NCI-H1105 (cell line): ENCODE measurements at places on chromosomes 5 and 9.
A peak's percentile ranks its signal among the peaks of the same experiment; 100 is the strongest.

GRCh38 chr9:122562134-122562760, 9.3 kb downstream of the OR1N2 start:
- DNase-seq, result no peak

- DNase-seq, result no peak
Measured at GRCh38 chr5:62708481-62709325, 130.1 kb downstream of the LRRC70 start.

- DNase-seq, result no peak
Measured at GRCh38 chr5:177320879-177321278, 9.2 kb upstream of the MXD3 start.

- DNase-seq, result no peak
Measured at GRCh38 chr5:143862271-143862670, 50.3 kb downstream of the HMHB1 start.

DNA sequence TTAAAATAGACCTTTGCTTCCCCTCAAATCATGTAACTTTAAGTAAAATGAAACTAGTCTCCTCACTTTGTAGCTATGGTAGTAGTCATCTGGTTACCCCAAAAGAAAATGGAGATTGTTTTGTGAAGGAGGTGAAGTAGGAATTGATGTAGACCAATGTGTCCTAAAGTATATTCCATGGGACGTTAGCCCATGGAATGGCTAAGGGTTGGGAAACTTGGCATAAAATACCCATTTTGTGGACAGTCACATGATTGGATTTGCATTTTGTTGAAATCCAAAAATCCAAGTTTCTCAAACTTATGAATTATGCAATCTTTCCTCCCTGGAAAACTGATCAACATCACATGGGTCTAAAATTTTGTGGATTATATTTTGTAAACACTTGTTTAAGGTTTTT, 290.6 kb downstream of the OSTF1 start:
- DNase-seq, result no peak

DNA sequence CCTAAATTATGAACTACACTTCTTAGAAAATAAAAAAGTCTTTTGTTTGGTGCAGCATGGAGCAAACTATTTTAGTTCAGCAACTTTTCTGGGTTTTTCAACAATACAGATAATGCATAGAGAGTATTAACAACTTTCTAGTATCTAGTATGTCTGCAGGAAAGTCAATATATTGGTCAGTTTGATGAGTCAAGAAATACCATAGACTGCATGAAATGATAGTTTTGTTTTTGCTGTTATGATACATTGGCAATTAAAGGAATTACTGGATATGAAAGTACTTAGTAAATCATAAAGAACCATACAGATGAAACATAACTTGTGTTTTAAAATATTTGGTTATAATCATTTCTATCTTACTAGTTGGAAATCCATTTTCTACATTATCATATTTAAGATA, 173.5 kb downstream of the GIN1 start:
- no peak for DNase-seq

DNA sequence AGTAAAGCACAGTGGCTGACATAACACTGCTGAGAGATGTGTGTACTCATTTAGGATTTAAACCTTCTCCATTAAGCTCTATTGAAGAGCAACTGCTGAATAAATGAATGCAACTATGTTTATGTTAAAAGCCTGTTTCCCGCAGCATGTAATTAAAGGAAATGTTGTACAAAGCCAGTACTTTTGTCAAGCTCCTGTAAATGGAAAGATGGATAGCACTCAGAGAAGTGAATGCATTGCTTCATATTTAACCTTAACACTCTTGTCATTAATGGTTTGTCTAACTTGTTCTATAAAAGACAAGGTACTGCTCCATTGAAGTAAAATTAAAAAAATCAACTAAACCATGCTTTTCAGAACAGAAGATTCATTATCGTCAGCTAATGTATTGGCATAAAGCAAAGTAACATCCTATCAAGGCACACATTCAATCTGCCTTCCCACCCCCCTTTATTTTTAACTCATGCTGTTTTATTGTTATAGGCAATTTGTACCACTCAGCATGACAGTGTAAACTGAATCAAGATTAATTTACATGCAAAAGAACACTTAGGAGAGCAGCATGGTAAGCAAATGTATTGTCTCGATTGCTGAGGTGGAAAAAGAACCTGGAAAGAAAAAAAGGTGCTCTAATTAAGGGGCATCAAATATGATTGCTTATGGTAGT, 240.9 kb upstream of the TBCA start:
- peak; percentile 73 for DNase-seq

GRCh38 chr9:34633851-34634550, 3.6 kb downstream of the SIGMAR1 start:
- peak; percentile 46 for DNase-seq

GRCh38 chr5:32814141-32814540, 103.0 kb downstream of the NPR3 start:
- no peak for DNase-seq

- peak; percentile 54 for DNase-seq
Measured at GRCh38 chr9:96655198-96655851, at the start of gene PRXL2C. PRXL2C (minus strand) TSS chr9:96655317; CDS start chr9:96655281, 36 bp downstream.

DNA sequence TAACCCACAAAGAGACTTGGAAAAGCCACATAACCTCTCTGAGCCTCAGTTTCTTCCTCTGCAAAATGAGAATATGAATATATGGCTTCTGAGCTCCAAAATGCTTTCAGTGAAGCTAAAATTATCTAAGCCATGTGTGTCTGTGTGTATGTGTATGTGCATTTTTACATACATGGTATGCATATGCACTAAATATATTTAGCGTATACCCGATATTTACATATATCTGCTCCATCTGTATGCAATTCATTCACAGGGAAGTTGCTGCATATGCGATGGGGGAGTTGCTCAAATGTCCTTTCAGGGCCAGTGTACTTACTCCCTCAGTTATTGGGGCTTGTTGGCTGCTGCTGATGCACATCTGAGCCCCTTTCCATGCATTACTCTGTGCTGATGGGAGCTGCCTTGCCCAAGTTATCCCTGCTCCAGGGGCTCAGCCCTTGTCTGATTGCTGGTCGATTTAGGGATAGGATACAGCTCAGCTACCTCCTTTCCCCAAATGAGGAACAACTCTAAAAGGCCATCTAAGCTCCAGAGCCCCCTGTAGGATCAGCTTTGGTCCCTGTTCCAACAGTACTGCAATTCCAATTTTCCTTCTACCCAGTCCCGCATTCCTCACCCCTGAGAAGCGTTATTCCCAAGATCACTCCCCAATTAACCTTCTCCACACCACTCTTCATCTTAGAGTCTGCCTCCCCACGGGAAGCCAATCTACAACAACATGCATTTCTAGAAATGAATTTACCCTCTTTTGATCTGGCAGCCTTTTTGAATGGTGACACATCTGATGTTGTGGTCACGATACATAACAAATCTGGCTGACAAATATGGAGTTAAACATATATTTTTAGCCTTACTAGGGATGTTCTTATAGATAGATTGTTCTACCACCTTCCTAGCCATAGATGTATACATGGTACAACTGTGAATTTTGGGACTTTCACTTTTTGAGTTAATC, 15.9 kb downstream of the RHOBTB3 start:
- no peak for DNase-seq

DNA sequence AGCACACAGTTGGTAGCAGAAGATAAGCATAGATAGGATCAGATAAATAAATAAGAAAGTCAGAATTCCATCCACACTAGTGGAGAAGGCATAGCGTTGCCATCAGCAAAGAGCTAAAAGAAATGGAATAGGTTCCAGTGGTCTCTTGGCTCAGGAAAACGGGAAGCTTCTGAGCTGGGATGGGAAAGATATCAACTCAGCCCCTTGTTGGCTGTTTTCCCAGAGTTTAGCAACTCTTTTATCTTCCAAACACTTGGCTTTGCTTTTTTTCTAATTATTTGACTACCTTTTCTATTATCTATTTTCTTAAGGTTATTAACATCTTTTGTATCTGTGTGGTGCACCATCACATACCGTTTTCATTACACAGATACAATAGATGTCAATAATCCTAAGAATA, 445.7 kb upstream of the TRPC7 start:
- no peak for DNase-seq

DNA sequence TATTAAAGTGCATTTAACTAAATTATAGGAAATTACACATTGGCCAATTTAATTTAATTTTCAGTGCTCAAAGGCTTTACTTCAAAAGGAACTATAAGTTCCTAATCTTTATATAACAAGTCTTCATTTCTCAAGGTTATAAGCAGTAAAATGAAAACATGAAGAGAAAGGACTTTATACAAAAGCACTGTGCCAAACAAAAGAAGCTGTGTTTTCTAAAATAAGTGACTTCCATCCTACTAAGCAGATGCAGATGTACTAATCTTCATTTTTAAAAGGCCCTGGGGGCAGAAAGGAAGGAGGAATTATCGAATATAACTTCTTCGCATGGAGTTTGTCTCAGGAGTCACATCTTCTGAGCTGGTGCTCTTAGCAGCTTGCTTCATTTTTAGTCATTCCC, 81.4 kb downstream of the SHC3 start:
- no peak for DNase-seq

DNA sequence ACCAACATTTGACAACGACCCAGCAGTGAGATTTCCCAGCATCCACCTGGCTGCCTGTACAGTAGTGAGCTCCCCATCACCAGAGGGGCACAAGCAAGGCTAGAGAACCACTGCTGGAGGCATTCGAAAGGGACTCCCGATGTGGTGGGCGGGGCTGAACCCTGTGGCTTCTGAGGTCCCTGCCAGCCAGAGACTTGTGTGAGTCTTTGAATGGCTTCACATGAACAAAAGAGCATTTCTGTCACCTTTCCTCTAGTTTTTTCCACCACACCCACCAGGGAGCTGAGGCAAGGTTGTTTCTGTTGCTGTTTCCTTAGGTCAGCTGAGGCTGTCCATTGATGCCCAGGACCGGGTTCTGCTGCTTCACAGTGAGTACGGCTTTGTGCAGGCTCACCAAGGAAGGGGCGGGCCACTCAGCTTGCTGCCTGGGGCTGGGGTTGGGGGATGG, 15.7 kb downstream of the RGS3 start:
- no peak for DNase-seq

DNA sequence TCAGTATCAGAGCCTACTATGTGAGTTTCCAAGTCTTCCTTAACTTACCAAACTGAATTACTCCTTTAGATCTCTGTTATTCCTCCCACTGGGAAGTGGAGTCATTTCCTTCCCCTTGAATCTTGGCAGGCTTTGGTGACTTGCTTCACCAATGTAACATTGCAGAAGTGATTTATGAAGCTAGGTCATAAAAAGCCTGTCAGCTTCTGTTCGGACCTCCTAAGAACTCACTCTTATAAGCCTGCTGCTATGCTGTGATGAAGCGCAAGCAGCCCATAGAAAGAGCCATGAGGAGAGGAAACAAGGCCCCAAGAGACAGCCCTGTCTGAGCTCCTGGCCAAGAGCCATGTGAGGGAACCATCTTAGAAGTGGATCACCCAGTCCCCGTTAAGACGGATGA, 14.2 kb upstream of the FOXB2 start:
- DNase-seq, result no peak

DNA sequence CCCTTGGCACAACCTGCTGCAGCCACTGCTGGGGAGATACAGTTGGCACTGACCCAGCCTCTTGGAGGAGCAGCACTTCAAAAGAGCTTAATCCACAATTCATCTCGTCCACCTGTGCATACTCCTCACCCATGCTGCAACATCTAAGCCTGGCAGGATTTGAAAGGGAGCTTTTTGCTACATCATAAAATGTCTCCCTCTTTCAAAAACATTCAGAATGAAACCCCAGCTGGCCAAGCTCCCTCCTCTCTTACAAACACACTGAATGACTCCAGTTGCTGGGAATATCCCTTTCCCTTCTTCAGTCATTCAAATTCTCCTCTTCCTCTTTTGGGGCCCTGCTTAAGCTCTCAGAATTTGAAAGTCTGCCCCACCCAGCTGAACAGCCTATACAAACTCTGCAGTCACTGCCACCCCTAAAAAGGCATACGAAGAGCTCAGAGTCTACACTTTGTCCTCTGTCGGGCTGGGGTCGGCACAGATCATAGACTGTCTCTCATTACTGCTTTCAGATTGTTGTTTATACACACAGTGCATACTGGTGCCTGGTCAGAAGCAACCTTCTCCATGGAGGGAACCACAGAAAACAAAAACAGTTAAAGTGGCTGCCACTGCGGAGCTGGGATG, 8.8 kb upstream of the C5orf15 start:
- peak; percentile 14 for DNase-seq

DNA sequence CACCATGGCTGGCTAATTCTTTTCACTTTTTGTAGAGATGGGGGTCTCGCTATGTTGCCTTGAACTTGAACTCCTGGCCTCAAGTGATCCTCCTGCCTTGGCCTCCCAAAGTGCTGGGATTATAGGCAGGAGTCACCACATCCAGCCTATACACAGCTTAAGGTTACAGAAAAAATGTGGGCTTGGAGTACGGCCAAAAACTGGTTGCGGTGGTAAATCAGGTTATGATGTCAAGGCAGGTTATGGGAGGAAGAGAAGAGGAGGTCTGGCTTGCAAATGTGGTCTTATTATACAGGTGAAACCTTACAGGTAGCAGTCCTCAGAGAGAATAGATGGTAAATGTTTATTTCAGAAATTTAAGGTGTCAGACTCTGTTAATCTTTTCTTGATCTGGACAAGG, 30.7 kb upstream of the SYK start:
- DNase-seq, result no peak

- DNase-seq, result peak; percentile 71
Measured at GRCh38 chr5:80082731-80083100, 47.6 kb downstream of the THBS4 start.

DNA sequence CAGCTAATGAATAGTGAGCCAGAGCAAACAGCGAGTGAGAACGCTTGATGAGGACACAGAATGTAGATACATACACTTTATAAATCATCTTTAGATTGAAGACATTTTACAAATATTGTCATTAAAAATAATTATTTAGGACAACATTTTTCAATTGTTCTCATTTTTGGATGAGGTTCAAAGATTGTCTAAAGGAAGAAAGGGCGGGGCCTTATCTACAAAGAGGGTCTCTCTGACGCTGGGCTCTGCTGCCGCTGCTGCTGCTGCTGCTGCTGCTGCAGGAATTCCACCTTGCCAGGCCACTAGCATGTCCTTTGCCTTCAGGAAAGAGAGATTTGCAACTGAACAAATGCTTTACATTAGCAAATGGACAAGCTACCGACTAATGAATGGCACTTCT, 220.7 kb upstream of the TMEM161B start:
- DNase-seq, result no peak

DNA sequence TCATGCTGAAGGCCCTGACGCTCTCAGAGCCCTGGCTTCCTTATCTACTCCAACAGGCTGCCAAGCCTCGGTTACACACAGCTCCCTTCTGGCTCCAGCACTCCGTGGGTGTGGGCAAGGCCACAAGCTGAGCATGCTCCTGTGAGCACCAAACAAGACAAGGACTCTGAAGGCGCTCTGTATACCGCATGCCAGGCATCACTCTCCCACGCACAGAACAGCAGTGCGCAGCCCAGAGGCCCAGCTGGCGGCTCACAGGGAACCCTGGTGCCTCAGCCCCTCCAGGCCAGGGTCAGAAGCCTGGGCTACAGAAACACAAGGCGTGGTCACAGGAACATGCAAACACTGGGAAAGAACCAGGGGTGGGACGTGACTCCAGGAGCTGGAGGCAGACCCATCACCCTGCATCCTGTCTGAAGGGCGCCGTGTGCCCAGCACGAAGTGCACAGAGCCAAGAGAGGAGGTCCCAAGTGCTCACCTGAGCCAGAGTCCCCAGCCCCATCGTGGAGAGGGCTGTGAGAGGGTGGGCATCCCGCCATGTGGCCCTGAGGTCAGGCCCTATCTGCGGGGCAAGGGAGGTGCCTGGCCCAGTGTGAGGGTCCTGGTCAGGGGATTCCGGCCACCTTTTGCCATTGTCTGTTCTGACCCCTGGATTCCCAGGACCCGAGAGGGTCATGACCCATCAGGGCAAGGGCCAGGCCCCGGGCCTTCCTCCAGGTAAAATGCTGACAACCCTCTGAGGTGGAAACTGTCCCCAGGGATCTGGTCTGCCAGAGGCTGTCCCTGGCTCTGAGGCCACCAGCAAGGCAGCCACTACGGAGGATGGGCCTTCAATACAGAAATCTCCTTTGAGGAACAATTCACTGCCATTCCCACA, 54.7 kb downstream of the COL23A1 start:
- no peak for DNase-seq
